ENCODE measurements at places on chromosomes 7 and 10. TPM values are rescaled to one million over a fixed set of nuclear protein-coding genes. Genes with fewer than 3 reads are reported as not detected.

GRCh38 chr10:12319076-12319475 is 30.3 kb upstream of the CAMK1D start:
- DNase-seq, result no peak

ANKMY2 gene
- 39.8 TPM for total RNA-seq

- DNase-seq, result no peak
Observed at GRCh38 chr10:49616421-49617101, 2.7 kb downstream of the CHAT start.

TMEM139 gene
- 9.6 TPM for total RNA-seq

INMT gene
- 1.8 TPM for total RNA-seq

- DNase-seq, result peak; percentile 8
Observed at GRCh38 chr10:47243356-47243755, 56.6 kb upstream of the GDF10 start.

PDE1C gene
- 54.2 TPM for total RNA-seq

THSD7A gene
- total RNA-seq, result 2.5 TPM

- DNase-seq, result no peak
Observed at GRCh38 chr7:20351901-20352300, 21.2 kb downstream of the ITGB8 start.

GRCh38 chr7:95365151-95365550 is 31.0 kb downstream of the PON3 start:
- DNase-seq, result no peak

GRCh38 chr7:139725077-139725476 is 52.7 kb downstream of the HIPK2 start:
- no peak for DNase-seq

FZD8 gene
- total RNA-seq, result 11.7 TPM

DNA sequence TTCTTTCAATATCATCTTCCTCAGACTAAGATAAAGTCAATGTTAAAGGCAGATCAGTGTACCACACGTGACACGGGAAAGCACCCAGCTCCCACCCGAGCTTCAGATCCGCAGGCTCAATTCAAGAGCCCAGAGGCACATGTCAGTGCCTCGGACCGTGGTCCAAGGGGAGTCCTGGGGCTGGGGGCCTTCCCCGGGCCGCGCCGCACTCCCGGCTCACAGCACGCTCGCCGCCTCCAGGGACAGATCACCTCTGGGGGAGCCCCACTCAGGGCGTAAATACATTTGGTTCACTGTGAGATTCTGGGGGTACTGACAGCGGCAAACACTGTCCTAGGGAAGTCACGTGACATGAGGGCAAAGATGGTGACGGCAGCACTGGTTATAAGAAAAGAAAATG is 10.8 kb downstream of the BNIP3 start:
- DNase-seq, result no peak

GRCh38 chr7:129739427-129739826 is 127.9 kb downstream of the NRF1 start:
- no peak for DNase-seq

CRTAC1 gene
- total RNA-seq, result not detected

GRCh38 chr10:4509405-4509804 is 316.6 kb upstream of the AKR1E2 start:
- DNase-seq, result no peak

DNA sequence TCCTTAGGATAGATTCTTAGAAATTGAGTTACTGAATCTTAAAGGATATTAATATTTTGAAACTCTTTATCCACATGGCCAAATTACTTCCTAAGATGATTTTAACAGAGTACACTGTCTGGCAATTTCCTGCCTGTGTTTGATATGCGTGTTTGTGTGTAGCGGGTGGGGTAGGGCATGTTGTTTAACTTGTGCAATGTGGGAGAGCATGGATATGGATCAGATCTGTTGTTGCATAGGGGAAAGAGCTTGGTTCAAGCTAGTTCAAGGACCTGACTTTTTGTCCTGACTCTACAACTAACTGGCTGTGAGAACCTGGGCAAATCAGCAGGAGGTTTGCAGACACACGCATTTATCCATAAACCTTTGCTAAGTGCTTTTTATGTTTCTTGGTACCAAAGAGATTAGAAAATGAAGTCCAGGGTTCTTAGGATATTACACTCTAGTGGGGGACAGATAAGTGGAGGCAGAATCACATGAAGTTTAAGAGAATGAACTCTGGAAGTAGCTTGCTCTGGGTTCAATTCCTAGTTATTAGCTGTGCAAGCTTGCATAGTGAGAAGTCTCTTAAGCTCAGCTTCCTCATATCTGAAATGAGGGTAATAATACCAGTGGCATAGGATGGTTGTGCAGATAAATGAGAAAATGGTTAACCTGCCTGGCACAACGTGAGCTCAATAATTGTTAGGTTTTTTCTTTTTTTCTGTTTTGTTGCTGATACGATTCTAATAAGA is 96.3 kb upstream of the PRR15 start:
- no peak for DNase-seq

DNA sequence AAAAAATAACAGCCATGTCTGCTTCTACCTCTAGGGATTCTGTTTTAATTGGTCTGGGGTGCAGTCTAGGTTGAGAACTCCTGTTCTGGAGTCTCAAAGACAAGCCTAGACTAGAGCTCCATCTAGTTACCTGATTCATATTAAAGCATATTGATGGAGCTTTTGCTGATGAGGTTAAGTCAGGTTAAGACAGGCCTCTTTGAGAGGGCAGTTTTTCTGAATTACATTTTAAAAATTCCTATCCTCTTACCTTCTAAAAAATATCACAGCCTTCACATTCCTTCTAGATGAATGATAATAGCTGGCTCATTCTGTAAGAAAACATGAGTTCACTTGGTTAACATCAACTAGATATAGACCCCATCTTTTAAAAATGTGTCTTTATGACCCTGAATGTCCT is 28.9 kb downstream of the MGAM start:
- no peak for DNase-seq

GRID1 gene
- not detected for total RNA-seq

EVX1 gene
- not detected for total RNA-seq

DNA sequence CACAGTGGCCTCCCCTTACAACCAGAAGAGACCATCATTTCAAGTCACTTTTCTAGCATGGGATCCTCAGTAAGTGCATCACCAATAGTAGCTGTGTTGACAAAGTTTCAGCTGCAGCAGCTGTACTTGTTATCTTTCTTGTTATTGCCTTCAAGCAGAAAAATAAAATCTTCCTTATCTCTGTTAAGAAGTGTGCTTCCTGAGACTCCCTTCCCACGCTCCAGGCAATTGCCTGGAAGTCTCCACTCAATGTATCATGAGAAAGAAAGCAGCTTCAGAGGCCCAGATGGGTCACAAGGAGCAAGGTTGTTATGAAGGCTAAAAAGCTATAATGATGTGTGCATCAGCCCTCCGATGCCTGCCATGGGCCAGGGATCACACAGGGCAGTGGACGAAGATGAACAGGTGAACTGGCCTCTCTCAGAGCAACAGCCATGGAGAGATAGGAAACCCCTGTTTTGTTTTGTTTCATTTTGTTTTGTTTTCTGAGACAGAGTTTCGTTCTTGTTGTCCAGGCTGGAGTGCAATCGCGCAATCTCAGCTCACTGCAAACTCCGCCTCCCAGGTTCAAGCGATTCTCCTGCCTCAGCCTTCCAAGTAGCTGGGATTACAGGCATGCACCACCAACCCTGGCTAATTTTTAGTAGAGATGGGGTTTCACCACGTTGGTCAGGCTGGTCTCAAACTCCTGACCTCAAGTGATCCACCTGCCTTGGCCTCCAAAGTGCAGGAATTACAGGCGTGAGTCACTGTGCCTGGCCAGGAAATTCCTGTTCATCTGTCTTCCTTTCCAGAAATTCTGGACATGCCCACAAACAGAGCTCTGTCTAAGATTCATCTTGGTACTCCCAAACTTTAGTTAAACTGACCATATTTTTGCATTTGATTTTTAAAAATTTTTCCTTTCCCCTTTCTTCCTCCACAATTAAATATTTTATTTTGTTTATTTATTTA is 340.5 kb downstream of the TNS3 start:
- no peak for DNase-seq

LIMK1 gene
- 17.2 TPM for total RNA-seq

SLC13A4 gene
- total RNA-seq, result not detected

DNA sequence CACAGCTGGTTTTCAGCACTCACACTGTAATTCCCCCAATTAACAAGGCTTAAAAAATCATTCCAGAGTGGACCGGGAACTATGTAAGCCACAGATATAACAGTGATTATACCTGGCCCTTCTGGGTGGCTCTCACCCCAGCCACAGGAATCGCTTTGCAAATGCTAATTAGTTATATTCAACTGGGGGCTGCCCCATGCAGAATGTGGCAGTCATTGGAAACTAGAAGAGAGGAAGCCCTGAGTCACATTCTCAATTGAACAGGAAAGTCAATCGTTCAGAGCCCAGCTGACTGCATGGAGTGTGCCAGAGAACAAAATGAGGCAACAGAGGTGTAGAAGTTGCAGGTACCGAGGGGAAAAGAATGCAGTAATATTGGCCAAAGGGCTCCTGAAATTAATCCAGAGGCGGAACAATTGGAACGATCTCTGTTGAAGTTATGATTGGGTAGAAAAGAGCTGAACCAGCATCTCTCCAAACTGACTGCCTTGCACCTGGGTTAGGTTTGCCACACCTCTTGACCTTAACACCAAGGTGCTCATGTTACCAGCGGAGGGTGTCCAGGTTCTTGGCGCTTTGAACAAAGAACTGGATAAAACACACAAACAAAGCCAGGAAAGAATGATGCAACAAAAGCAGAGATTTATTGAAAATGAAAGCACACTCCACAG is 909.7 kb upstream of the AUTS2 start:
- DNase-seq, result no peak

- DNase-seq, result no peak
Observed at GRCh38 chr10:18542832-18543231, 108.6 kb downstream of the NSUN6 start.

GRCh38 chr7:25762511-25763462 is 389.2 kb upstream of the NFE2L3 start:
- no peak for DNase-seq

NOD1 gene
- 18.3 TPM for total RNA-seq

GRCh38 chr7:143295870-143296269 is 7.7 kb downstream of the CASP2 start:
- DNase-seq, result no peak

ENTPD1 gene
- total RNA-seq, result 13.3 TPM

TMEM270 gene
- not detected for total RNA-seq

FBXW4 gene
- total RNA-seq, result 39.7 TPM

DNA sequence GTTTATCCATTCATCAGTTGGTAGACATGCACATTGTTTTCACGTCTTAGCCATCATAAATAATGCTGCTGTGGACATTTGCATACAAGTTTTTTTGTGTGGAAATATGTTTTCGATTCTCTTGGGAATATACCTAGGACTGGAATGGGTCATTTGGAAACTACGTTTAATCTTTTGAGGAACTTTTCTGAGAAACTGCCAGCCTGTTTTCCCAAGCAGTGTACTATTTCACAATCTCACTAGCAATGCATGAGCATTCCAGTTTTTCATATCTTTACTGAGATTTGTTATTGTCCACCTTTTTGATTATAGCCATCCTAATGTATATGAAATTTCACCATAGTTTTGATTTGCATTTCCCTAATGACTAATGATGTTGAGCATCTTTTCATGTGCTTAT is 95.7 kb upstream of the JAZF1 start:
- no peak for DNase-seq

LIPM gene
- total RNA-seq, result not detected

DNA sequence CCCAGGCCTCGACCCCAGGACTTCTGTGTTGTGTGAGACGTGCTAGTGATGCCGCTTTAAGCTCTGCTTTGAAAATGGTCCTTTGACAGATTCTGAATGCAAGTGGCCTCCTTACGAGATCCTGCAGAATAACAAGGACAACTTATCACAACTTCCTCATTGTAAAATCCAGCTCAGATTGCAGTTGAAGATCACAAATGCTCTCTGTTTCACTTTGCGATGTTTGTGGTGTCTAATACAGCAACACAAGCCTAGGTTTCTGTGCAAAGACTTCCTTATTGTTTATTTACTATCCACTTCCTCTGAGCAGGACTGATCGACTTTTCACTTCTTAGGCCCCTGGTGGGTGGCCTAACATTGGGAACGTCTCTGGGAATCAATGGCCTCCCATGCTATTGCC is 31.7 kb upstream of the INSIG1 start:
- DNase-seq, result no peak

IDI2 gene
- not detected for total RNA-seq

GRCh38 chr10:132418527-132419416 is 21.8 kb downstream of the PWWP2B start:
- DNase-seq, result peak; percentile 97

DNA sequence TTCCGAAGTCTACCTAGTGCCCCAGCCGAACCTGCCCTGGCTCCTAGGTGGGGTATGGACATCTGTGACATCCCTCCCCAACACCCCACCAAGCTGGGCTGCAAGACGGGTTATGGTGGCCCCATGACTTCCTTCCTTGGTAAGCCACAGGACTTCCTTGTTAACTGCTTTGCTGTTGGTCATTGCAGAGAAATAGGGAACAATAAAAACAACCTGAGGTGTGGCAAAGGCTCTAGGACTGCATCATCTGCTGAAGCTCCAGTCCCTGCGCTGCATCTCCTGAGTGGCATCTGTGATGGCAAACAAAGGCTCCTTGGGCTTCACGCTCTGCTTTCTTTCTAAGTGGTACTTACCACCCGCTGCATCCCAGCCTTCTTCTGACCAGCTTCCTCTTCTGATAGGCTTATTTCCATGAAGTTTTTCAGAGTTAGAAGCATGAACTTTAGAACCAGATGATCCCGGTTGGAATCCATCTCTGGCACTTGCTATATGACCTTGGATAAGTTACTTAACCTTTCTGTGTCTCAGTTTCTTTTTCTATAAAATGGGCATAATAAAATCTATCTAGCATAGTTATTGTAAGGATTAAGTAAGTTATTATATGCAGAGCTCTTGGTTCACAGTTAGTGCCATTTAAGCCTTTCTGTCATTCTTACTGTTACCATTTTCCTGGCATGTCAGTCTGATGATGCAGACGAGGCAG is 216.8 kb downstream of the RPS24 start:
- no peak for DNase-seq

DNA sequence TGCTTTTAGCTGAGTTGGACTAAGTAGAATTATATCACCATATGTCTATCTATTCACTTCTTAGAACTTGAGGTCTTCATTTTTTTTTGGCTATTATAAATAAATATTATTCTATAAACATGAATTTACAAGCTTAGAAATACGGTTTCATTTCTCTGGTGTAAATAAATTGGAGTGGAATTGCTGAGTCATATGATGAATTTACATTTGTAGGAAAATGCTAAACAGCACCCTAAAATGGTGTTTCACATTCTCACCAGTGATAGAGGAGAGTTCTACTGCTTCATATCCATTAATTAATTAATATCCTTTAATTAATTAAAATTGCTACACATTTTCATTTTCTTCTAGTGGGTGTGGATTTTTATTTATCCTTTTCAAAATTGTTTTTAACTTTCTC is 318.3 kb downstream of the MDFIC start:
- DNase-seq, result no peak

CALHM3 gene
- total RNA-seq, result not detected

GRCh38 chr10:23055424-23056185 is 39.8 kb upstream of the MSRB2 start:
- no peak for DNase-seq

SPDYE18 gene
- total RNA-seq, result 1.8 TPM

ACBD7 gene
- not detected for total RNA-seq

SPDYE1 gene
- total RNA-seq, result not detected

ADRA2A gene
- 4.9 TPM for total RNA-seq

GPC2 gene
- total RNA-seq, result 0.92 TPM

PLXNA4 gene
- 1.2 TPM for total RNA-seq

Measured in stomach (tissue), 19 donors.